ENCODE measurements at places on chromosomes 3 and 15.

DNA sequence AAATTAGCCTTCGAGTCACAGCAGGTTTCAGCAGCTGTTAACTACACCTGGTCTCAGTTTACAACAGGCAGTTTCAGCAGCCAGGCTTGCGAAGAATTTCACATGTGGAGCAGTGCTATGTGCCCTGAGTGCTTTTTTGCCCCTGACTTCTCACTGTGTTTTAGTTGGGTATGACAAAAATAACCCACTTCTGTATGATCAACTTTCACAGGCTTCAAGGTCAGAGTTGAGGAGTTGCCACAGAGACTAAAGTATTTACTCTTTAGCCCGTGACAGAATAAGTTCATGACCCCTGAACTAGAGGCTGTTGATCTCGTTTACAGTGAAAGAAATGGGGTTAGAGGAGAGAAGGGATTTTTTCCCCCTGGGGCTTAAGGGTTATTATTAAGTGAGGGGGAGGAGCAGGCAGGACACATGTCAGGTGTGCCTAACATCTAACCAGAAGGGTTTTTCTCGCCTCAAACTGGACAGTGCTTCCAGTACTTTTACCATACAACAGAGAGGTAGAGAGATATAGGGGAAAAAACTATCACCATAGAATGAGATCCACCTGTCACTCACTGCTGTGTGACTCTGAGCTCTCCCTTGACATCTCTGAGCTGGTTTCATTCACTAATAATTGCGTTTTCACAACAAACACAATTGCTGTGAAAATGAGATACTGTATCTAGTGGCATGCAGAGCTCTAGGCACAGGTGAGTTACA lies 14.0 kb upstream of the TOPBP1 start:
- DNase-seq = no peak

DNA sequence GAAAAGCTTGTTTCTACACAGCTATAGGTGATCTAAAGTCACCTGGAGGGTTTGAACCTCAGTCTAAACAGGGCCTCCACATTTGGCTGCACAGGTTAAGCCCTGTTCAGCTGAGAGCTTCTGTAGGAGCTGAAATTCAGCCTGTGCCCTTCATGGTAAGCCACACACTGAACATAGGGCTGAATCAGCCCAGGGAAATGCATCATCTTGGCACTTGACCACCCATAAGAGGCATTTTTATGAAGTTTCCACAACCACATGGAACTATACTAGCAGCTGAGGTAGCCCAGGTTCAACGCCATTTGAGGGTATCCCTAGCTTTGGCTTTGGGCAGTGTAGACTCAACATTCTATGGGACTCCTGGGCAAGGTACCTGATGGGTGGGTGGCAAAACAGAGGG lies 126.8 kb downstream of the FAM174B start:
- no peak for DNase-seq

GRCh38 chr15:88448991-88449461 lies 18.2 kb downstream of the MRPL46 start:
- no peak for DNase-seq

DNA sequence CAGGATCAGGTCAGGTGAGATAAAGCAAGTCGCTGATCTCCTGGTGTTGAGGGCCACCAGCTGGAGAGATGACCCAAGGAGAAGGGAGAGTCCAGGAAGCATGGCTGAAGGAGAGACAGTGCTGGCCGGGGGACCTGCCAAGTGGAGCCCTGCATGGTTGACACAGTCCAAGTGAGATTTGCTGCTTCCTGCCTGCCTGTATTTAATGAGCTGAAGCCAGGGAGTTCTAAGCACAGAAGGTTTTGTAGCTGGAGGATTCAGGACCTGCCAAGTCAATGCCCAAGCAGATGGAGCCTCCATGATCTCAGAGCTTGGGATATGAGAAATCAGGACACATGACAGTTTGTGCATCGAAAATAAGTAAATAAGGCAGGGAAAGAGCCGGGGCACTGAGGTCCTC lies 125.6 kb downstream of the SRGAP3 start:
- DNase-seq = no peak

DNA sequence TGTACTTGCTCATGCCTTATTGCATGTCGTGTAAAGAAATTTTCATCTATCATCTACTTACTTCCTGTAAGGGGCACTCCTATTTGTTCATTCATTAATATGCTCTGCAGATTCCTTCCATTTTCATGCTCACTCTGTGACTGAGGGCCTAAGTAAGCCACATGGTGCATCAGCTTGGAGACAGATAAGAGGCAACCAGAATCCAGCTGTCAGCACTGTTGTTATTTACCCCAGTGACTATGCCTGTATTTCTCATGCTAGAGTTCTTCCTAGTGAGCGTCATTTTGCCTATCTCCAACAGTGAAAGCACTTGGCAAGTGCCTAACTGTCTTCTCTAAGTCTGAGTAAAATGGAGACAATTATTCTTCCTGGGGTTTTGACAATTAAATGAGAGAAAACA lies 124.8 kb upstream of the ABI3BP start:
- DNase-seq = no peak

- DNase-seq = no peak
These were observed 179.0 kb upstream of the PFN2 start for GRCh38 chr3:150149651-150150051.

DNA sequence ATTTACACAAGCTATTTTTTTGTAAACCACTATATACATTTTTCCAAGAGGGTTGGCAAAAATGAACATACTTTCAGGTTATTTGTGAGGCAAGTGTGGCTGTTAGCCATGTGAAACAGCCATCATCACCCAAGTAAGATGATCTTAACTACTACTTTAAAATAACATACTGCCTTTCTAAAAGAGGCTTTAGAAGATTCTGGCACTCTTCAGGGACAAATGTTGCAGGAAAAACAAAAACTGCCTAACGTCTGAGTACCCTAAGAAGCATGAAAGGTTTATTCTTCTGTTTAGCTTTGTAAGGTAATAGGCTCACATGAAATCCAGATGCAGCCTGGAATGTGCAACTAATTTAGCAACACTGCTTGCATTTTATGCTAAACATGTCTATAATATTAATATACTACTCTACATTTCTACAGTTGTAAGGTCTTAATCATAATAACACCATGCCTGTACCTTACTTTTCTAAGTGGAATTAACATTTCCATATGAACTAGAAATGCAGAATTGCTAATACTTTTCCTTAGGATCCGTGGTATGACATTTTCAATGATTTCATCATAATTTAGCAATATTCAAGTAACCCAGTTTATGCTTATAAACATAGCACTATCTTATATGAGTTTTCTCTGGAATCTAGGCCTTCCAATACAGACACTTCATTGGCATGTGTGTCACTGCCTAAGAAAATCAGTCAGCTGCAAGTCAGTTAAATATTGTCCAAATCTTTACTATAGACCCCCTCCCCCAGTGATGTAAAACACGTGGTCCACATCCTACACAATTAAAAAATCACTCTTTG lies 4.5 kb upstream of the LSAMP start:
- no peak for DNase-seq

- no peak for DNase-seq
These were observed 158.6 kb upstream of the NR2E3 start for GRCh38 chr15:71651750-71652186.

GRCh38 chr15:38024293-38025091 lies 90.1 kb downstream of the TMCO5A start:
- DNase-seq = no peak

- no peak for DNase-seq
These were observed 1.7 kb upstream of the HHATL start for GRCh38 chr3:42704136-42704841.

DNA sequence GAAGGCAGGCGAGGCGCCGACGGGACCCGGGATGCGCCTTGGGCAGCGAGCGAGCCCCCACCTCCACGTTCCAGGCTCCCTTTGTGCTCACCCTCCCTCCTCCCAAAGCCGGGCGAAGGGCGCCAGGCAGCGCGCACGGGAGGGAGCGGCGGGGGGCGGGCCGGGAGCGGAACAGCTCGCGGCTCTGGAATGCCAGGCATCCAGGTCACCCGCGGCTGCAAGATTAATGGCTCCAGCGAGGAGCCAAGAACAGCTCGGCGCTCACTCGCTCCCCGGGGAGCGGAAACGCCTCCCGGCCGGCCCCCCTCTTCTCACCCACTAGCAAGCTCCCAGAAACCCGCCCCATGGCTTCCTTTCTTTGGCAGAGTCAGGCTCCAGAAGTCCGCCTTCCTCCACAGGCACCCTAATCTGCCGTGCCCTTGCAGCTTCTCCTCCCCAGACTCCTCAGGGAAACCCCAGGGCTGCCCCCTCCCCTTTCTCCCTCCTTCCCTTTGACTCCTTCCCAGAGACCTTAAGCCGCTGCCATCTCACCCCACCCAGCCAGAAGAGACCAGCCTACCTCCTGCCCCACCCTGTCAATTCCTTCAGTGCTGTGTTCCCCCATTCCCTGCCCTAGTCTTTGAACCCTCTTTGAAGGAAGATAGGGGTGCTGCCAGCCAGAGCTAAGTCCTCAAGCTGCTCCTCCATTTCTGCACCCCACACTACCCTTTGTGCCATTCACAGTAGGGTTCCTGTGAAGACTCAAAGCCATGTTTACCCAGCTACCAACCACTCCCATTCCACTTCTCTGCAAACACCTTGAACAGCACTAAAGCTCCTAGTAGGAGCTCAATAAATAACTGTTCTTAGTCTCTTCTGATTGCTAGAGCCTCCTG lies 9.9 kb downstream of the AMOTL2 start:
- DNase-seq = no peak

DNA sequence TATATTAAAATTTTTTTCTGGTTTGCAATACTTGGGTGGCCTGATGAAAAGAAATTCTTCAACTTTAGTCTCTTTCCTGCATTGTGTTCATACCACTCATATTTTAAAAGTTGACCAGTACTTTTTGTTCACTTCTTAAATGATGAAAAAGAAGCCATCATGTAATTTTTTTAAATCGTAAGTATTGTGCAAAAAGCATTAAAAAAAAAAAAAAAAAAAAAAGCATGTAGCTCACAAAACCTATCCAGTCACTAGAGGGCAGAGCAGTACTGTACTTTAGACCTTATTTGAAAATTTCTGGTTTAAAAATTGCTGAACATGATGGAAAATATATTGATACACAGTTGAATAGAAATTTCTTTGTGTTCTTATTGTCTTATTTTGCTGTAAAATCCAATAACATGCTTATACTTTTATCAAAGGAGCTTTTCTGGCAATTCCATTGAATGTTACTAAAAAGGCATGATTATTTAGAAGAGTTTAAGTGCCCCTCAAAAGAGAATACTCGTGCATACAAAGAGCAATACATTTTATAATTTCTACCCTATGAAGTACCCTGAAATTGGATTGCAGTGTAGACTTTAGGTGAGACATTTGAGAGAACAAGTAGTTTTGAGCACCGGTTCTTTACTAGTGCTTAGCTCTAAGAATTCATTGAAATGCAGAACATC lies 137.7 kb downstream of the BBX start:
- DNase-seq = no peak

DNA sequence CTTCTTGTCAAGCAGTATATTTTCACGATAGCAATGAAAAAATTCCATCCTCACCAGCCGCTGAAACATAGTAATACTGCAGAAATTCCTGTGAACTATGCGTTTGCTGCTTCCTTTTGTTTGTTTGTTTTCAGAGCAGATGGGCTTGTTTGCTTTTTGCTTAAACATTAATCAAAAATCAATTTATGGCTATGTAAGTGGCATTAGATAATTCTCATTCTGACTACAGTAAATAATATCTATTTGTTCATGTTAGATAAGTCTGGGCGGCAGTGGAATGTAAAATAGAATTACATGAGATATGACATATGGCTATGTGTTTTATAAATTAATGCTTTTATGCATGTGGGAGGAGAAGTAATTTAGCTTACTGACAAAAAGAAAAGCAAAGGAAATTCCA lies 163.7 kb downstream of the PGPEP1L start:
- no peak for DNase-seq

DNA sequence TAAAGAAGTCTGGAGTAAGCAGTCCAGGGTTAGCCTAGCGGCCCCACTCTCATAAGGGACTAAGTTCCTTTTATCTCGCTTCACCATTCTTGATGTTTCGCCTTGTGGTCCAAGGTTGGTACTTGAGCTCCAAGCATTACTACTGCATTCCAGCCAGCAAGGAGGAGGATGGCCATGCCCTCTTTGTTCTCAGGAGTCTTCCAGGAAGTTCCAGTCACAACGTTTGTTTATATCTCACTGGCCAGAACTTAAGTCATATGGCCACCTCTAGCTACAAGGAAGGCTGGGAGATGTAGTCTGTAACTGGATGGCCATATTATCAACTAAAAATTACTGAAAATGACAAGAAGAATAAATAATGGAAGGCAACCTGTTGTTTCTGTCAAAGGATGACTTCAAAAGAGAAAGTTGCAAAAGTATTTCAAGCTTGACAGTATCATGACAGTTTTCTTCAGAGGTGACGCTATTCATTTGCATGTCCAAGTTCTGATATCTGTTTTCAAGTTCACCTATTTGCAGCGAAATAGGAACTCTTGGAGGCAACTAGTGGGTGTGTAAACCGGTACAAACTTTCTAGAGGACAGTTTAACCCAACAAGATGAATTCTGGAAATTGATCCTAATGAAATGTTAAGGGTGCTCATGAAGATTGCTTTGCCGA lies 118.6 kb downstream of the PGPEP1L start:
- DNase-seq = no peak

- DNase-seq = no peak
These were observed 463.6 kb upstream of the MDFIC2 start for GRCh38 chr3:70776081-70776480.

GRCh38 chr3:127606086-127606805 lies 8.0 kb downstream of the MCM2 start:
- DNase-seq = no peak

DNA sequence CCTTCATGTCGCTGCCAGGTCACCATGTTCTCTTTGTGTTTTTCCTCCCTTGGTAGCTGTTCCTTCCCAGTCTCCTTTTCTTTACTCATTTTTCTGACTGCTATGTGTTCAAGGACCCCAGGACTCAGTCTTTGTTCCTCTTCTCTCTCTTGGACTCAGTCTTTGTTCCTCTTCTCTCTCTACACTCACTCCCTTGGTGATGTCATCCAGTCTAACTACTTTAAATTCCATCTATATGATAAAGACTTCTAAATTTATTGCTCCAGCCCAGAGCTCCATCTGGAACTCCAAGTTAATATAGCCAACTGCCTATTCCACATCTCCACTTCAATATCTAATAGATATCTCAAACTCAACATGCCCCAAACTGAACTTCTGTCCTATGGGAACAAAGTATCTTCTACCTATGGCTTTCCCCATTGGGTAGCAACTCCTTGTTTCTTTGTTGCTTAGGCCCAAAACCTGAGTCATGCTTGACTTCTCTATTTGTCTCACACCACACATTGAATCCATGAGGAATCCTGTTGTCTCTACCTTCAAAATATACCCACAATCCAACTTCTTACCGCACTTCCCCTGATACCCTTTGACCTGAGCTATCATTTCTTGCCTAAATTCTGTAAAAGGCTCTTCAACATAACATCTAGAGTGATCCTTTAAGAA lies 4.9 kb upstream of the DYNC1LI1 start:
- no peak for DNase-seq

All from stimulated activated CD8-positive, alpha-beta memory T cell treated with anti-CD3 and anti-CD28 coated beads, Interleukin-2, amount 100 ng/mL, for 48 hours (primary cell).